ENCODE measurements at places on chromosomes 5 and 9.

- DNase-seq = peak; percentile 87
Measured at GRCh38 chr5:37740331-37741066, 99.3 kb downstream of the GDNF start.

- DNase-seq = no peak
Measured at GRCh38 chr5:78693339-78693738, 44.8 kb upstream of the LHFPL2 start.

GRCh38 chr5:1161833-1162229, 39.6 kb upstream of the SLC6A19 start:
- DNase-seq = no peak

GRCh38 chr5:56558131-56558745, 257.1 kb upstream of the MAP3K1 start:
- DNase-seq = no peak

DNA sequence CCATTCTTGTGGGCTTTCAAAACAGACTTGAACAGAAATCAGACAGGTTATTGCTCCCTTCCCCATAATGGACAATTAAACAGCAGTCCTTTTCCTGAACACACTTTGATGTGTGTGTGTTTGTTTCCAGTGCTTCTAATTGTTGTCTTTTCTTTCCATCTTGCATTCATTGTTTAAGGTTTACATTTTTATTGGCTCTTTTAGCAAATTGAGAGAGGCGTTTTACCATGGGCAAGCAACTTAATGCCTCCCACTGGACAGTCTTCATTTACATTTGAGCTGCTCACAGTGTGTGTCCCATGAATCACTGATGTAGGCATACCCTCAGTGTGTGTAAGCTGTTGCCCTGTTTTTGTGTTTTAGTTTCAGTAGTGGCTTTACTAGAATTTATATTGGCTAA, 25.0 kb downstream of the WDR36 start:
- DNase-seq = no peak

- DNase-seq = no peak
Measured at GRCh38 chr5:173881811-173882575, 6.2 kb upstream of the CPEB4 start.

- no peak for DNase-seq
Measured at GRCh38 chr5:15607076-15607475, 107.1 kb downstream of the FBXL7 start.

- DNase-seq = no peak
Measured at GRCh38 chr5:160285316-160285715, 27.0 kb downstream of the CCNJL start.

DNA sequence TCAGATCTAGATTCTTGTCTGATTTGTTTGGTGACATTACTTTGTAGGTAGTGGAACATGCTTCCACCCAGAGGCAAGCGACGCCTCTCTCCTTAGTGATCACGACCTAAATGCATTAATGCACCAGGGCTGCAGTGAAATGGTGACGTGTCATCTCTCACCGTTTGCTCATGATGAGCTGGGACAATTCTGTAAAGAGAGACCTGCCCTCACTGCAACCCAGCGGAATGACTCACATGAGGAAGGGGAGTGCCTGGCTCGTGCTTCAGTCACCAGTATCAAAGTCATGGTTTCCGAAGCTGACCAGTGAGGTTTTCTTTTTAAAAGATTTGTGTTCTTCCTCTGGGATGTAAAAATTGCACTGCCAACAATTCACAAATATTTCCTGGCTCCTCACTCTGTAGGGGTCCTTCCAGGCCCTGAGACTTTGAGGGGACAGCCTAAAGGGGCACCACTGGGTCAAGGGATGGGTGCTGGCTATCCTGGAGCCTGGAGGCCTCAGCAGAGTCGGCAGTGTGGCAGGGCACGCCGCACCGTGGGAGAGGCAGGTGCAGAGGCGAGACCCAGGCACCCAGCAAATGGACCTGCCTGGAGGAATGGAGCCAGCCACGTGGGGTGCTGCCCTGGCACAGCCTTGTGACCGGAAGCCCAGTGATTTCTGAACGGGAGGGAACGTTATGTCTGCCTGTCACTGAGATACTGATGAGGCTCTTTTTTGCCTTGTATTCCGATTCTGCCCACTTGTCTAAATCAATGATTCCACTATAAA, 17.3 kb downstream of the QSOX2 start:
- peak; percentile 65 for DNase-seq

GRCh38 chr5:22277006-22277405, 576.1 kb downstream of the CDH12 start:
- no peak for DNase-seq

GRCh38 chr5:120155873-120156272, 308.2 kb upstream of the PRR16 start:
- no peak for DNase-seq

GRCh38 chr5:160044967-160045366, 36.0 kb downstream of the TTC1 start:
- DNase-seq = peak; percentile 21

DNA sequence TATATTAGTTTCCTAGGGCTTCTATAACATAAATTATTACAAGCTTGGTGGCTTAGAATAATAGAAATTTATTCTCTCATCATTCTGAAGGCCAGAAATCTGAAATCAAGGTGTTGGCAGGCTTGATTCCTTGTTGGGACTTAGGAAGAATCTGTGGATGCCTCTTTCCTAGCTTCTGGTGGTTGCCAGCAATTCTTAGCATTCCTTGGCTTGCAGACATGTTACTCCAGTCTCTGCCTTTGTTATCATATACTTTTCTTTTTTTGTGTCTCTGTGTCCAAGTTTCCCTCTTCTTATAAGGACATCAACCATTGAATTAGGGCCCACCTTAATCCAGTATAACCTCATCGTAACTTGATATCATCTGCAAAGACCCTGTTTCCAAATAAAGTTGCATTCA, 31.4 kb downstream of the CTNNA1 start:
- DNase-seq = peak; percentile 58

GRCh38 chr5:168693297-168693696, 114.1 kb upstream of the PANK3 start:
- DNase-seq = no peak

- no peak for DNase-seq
Measured at GRCh38 chr9:95085861-95086563, 231.5 kb downstream of the FANCC start.

GRCh38 chr5:14135621-14136020, 7.5 kb upstream of the TRIO start:
- no peak for DNase-seq

- no peak for DNase-seq
Measured at GRCh38 chr9:82419696-82420486, 431.3 kb downstream of the SPATA31D1 start.

GRCh38 chr9:14906000-14906399, 4.2 kb downstream of the FREM1 start:
- no peak for DNase-seq

- peak; percentile 81 for DNase-seq
Measured at GRCh38 chr5:124519396-124519795, 227.0 kb downstream of the ZNF608 start.

DNA sequence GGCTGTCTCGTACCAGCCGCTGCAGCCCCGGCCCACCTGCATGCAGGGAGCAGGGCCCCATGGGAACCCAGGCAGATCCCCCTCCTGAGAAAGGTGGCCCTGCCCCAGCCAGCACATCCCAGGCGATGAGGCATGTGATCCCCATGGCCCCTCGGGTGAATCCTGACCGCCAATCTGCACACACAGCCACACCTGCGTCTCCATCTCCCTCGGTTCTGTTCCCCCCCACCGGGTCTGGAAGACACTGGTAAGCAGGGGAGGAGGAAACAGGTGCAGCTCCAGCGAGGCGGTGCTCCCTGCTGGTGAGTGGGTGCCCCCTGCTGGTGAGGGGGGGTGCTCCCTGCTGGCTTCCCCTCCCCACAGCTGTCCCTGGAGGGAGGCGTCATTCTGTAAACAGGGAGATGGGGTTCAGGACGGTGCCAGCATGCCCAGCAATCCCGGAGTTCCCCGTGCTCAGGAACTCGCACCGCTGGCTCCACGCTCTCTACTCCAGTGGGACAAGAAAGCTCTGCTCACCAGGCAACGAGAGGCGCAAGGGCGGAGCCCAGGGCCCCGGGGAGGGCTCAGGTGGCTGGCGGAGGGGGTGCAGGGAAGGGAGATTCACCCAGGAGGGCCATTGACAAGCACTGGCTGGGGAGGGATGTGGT, 28.4 kb upstream of the SLC12A7 start:
- peak; percentile 33 for DNase-seq

GRCh38 chr5:82909771-82910170, 167.4 kb downstream of the TMEM167A start:
- DNase-seq = no peak

- no peak for DNase-seq
Measured at GRCh38 chr5:35755966-35756365, 100.7 kb upstream of the IL7R start.

DNA sequence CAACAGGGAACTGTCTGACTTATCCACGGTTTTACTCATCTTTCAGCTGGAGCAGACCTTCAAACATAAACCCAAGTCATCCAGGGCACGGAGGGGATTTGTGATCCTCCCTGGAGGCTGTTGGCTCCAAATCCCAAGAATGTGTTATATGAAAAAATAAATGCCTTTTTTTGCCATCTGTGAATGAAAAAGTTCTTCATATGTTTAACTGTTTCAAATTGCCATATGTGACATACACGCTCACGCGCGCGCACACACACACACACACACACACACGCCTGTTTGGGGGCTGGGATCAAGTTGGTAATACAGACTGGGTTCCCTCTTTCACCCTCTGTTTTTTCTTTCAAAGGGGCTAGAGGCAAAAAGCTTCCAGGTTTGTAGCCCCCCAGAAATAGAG, 164.4 kb upstream of the EFNA5 start:
- DNase-seq = no peak

DNA sequence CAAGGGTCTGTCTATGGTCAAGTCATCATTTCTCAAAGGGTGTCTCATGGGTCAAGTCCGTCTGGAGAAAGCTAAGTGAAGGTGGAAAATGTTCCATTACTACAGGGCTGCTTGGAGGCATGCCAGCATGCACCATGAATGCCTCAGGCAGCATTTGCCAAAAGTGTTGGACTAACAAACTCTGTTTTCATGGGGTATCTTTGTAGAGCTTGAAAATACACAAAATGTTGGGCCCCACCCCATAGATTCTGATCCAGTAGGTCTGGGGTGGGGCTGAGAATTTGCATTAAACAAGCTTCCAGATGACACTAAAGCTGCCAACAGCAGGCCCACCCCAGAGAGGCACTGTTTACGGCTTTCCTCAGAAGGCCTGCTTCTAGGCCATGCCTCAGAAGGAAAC, 75.0 kb upstream of the FRRS1L start:
- DNase-seq = no peak

DNA sequence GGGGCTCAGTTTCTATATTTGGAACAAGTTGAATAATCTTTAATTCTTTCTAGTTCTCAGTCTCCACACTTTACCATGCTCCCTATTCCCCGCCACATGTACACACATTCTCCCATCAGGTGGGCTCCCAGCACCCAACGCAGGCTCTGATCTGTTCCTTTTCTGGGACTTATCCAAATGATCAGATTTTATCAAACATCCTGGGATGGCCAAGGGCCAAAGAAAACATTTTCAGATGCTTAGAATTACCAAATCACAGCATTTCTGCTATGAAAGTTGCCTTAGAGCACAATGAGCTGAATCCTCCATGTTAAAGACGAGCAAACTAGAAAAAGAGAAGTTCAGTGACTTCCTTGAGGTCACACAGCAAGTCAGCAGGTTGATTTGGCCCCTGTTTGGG, 153.4 kb downstream of the SEC61B start:
- no peak for DNase-seq

DNA sequence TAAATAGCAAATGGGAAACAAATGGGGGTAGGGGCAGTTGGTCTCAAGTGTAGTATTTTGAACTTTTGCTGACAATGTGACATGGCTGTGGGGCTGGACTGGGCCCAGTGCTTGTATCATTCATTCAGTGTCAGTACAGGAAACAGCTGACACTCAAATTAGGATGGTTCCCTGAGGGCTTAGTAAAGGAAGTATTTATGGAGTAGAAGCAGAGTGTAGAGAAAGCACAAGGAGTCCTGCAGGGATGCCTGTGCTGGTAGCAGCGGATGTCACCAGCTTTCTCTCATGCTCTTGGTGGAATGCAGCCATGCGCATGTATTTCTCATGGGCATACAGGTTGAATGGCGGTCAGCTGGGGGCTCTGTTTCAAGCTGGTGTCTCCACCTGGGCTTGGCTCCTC, 72.9 kb upstream of the SLC44A1 start:
- no peak for DNase-seq

- no peak for DNase-seq
Measured at GRCh38 chr9:6889868-6890267, 132.1 kb downstream of the KDM4C start.

DNA sequence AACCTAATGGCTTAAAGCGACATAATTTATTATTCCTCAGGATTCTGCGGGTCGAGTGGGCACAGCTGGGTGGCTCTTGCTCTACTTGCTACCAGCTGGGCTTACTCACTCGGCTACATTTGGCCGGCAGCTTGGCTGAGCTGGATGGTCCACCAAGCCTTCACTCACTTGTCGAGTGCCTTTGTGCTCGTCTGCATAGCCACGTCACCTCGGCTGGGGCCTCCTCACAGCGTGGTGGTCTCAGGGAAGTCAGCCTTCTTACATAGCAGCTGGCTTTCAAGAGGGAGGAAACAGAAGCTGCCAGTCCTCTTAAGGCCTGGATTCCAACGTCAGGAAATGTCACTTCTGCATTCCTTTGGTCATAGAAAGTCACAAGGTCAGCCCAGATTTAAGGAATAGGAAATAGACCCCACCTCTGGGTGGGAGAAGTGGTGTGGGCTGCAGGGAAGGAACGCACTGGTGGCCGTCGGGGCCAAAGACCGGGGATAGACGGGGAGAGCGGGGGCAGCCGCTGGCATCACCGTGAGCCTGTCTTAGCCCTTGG, 75.1 kb upstream of the RUFY1 start:
- DNase-seq = no peak

GRCh38 chr5:173719731-173720082, 103.3 kb upstream of the BOD1 start:
- no peak for DNase-seq

DNA sequence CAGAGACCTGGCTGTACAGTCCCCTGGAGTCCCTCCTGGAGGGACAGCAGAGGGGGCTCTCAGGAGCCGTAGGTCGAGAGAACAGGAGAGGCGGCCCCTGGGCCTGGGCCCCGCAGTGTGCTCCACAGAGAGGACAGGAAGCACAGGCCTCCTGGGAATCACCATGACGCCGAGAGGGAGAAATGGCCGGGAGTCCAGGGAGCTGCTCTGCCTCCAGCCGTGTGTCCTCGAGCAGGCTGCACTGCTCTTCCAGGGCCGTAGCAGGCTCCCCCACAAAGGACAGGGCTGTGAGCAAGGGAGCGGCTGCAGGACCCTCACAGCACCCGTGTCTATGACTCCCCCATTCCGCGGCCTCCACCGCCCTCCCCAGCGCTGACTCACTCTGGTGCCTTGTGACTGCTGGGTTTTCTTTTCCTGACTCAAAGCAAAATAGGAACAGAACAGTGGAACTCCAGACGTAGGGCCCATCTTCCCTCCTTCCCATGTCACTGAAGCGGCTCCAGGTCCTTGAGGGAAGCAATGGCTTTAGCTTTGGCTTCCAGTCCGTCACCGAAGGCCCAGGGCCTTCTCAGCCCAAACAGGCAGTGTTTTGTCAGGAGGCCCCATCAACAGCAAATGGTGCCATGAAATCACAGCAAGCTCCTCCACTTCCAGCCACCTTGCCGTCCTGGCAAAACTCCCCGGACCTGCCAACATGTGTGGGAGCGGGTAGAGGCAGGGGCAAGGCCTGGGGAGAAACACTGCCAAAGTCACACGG, 114.2 kb downstream of the LHFPL2 start:
- DNase-seq = peak; percentile 60
